Naive thymus-derived CD8-positive, alpha-beta T cell (primary cell): ENCODE measurements at places on chromosomes 2 and 18. TPM values are rescaled to one million over a fixed set of nuclear protein-coding genes. Genes with fewer than 3 reads are reported as not detected.

Gene HOXD12
- total RNA-seq = not detected

Gene PRSS56
- total RNA-seq = not detected

Gene HOXD1
- not detected for total RNA-seq

Gene SCYGR4
- not detected for total RNA-seq

Gene C1GALT1C1L
- 0.33 TPM for total RNA-seq

Gene TIMM21
- 25.8 TPM for total RNA-seq

Gene SRD5A2
- total RNA-seq = not detected

Gene INPP5D
- total RNA-seq = 123 TPM

Gene DYNAP
- total RNA-seq = not detected

Gene PCARE
- total RNA-seq = not detected

Gene MRPL30
- total RNA-seq = 20.7 TPM

Gene GATA6
- total RNA-seq = not detected

Gene GBX2
- total RNA-seq = not detected

Gene ZSWIM2
- not detected for total RNA-seq

Gene TACR1
- not detected for total RNA-seq

Gene IL1RN
- total RNA-seq = 1.2 TPM

Gene CLEC4F
- total RNA-seq = not detected

Gene DNAJC5G
- not detected for total RNA-seq

Gene MC5R
- not detected for total RNA-seq

Gene GALNT13
- not detected for total RNA-seq

Gene NEU2
- not detected for total RNA-seq

Gene TEX44
- total RNA-seq = not detected

Gene MARS2
- total RNA-seq = 19.3 TPM
